Fibroblast of skin of right quadriceps (primary cell): ENCODE measurements at places on chromosomes 1 and 21.

DNA sequence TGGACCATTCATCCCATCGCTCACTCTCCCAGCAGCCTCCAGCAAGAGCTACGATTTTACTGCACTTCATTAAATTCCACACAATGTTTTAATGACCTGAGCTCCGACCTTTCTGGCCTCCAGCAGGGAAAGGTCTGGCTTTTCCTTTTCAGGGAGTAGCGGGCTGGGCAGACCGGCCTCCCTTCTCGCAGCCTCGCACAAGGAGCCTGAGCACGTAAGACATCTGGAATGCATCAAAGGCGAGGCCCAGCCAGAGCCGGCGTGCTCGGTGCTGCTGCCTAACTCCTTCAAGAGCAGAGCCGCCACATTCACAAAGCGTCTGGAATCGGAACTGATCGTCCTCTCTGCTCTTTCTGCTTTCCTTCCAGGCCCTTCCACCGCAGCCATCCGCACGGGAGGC, 32.5 kb upstream of the FHAD1 start:
- peak; percentile 74 for DNase-seq

DNA sequence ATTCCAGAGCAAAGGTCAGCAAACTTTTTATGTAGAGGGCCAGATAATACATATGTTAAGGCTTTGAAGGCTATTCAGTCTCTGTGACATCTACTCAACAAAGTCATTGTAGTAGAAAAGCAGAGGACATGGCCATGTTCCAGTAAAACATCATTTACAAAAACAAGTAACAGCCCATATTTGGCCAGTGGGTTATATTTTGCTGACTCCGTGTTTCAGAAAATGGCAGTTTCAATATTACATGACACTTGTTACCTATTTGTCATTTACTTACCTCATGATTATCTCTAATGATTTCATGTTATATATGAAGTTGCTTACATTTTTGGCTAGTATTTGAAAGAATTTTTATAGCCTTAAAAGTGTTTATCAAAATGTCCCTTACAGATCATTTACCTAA, 117.4 kb upstream of the B3GALT2 start:
- no peak for DNase-seq

DNA sequence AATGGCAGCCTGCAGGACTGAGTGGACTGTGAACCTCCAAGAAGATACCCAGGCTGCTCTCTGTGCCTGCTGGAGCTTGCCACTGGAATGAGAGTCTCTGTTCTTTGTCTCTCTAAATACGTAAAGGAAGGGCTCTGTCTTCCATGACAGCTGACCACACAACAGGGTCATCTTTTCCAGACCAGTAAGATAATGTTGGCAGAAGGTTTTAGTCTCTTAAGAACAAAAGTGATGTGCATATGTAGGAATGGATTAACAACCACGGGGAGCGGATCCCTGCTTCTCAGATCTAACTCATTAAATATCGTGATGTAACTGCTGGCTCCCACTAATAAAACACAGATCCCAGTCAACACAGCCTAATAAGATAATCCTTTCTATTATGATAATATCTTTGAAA, 67.5 kb downstream of the MAP10 start:
- no peak for DNase-seq

DNA sequence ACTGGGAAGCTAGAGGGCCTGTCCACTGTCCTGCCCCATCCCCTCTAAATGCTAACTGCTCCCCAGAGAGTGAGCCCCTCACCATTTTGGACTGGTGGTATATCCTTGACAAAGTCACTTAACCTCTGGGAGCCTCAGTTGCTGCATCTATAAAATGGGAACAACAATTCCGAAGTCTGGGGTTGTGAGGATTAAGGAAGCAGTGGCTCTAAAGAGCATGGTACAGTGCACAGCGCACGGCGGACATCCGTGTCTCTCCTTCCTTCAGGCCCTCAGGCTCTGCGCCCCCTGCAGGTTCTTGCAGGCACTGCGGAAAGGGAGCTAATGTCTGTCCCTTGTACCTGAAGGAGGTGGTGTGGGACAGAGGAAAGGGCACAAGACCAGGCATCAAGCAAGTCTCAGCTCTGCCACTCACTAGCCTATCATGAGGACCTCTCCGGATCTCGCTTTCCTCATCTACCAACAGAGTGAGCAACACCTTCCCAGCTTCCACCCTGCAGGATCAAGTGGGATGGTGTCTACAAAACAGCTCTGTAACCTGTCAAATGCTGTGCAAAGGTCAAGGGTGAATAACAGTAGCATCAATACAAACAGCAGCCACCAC, 20.1 kb downstream of the ECE1 start:
- DNase-seq: peak; percentile 51

DNA sequence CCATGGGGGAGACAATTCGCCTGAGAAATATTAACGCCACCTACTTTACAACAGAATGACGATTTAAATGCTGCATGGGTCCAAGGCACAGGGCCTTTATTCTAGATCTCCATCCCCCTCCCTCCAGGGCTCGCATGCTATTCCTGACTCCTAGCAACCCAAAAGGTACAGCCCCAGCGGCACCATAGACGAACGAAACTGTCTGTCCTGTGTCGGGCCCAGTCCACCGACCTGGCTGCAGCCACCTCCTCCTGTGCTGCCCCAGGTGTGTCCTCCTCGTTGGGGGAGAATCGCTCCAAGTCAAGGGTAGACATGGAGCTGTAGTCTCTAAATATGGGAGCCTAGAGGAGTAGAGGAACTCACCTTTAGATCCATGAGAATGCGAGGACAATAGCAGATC, 196.5 kb downstream of the TOMM20 start:
- no peak for DNase-seq

GRCh38 chr1:26285366-26286063, 5.6 kb downstream of the SH3BGRL3 start:
- DNase-seq: no peak

DNA sequence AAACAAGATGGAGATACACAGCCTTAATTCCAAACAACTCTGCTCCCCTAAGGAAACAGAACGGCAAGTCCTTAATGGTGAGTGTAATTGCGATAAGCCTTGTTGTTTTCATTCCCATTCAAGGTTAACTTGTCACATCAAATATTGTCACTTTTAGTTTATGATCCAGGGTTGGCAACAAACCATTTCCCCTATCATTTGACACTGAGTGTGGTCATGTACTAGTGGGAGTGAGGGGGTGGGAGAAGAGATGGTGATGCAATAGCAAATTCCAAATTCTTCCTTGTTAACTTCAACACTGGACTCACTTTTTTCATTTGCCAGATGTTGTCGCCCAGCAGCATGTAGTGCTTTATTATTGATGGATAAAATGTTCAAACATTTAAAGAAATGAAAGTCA, 140.4 kb downstream of the ZNF326 start:
- no peak for DNase-seq

GRCh38 chr1:155127105-155127966, at the start of gene EFNA1:
EFNA1 (plus strand) TSS chr1:155127876; CDS start chr1:155127978, 102 bp downstream.
- DNase-seq: no peak

DNA sequence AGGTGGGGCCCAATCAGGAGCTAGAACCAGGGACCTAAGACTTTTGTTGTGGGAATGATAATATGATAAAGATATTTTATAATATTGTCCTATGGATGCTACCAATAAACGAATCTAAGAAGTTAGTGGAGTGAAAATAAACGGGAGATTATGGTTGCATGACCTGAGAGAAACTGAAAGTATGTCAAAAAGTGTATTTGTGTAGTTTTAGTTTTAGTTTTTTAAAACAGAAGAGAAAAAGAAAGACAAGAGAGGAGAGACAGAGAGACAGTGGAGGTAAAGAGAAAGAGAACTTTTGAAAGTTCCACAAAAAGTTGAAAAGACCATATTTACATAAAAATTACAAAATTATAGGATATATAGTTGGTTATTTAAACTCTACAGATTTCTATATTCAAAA, 64.1 kb upstream of the TMPRSS15 start:
- no peak for DNase-seq

DNA sequence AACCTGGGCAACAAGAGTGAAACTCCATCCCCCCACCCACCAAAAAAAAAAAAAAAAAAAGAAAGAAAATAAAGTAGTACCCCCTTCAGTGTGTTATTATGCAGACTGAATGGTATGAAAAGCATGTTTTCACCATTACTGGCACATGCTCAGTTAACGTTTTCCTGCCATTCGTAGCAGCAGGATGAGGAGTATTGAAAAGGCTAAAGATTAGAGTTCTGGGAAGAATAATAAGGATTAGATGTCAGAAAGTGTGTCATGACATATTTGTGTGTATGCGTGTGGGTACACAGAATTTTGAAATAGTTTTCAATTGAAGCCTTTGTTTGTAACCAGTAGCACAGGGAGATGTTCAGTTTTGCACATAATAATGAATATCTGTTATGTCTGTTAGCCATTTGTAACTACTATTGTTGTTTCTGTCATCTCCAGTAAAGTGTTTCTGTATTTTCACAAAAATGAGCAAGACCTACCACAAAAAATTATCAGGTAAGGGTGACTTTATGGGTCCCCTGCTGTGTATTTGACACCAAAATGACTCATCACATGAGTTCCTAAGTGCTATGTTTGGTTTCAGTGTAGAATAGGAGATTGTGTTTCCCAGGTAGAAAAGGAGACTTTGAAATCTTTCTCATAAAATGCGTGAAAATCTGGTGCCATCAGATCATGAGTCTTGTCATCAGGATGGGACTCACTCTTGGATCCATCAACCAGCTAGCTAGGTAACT, 358.9 kb downstream of the DISC1 start:
- DNase-seq: no peak

- DNase-seq: peak; percentile 32
Measured at GRCh38 chr21:41220208-41220733, 52.3 kb downstream of the BACE2 start.

GRCh38 chr1:58457023-58457635, 89.4 kb downstream of the OMA1 start:
- no peak for DNase-seq

DNA sequence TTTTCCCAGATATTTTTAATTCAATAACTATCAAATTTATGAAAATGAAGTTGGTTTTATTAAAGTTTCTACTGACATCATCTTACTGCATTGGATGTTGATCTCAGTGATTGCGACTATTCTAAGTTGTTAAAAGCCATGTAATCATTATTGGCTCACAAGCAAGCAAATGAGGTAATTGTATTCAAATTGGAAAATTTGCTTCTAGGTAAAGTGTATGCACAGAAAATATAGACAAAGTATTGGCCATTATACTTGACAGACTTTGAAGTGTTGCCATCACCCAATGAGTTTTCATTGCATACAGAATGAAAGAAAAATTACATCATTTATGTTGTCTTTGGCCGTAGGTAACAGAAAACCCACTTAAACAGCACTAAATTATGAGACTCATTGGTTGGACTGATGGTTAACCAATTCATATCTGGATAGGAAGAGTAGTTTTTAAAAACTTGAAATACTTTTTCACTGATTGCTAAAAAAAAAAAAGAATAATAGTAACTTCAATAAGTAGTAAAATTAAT, 299.2 kb downstream of the USP25 start:
- no peak for DNase-seq

DNA sequence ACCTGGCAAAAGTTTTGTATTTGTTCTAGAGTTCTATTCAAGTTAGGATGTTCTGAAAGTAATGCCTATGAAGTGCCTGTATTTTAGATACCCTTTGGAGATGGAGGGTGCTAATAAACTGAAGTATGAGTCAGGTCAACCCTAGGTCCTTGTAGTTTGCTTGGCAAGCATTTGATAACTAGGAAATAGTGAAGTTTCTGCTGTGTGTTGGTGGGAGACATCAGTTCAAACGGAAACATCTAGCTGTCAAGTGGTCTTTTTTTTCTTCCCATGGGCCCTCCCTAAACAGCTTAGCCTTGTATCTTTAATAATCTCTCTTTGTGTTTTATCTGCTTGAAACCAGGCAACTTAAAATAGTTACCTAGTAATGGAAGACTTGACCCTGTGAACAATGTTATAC, 4.5 kb downstream of the MRPS6 start:
- no peak for DNase-seq

DNA sequence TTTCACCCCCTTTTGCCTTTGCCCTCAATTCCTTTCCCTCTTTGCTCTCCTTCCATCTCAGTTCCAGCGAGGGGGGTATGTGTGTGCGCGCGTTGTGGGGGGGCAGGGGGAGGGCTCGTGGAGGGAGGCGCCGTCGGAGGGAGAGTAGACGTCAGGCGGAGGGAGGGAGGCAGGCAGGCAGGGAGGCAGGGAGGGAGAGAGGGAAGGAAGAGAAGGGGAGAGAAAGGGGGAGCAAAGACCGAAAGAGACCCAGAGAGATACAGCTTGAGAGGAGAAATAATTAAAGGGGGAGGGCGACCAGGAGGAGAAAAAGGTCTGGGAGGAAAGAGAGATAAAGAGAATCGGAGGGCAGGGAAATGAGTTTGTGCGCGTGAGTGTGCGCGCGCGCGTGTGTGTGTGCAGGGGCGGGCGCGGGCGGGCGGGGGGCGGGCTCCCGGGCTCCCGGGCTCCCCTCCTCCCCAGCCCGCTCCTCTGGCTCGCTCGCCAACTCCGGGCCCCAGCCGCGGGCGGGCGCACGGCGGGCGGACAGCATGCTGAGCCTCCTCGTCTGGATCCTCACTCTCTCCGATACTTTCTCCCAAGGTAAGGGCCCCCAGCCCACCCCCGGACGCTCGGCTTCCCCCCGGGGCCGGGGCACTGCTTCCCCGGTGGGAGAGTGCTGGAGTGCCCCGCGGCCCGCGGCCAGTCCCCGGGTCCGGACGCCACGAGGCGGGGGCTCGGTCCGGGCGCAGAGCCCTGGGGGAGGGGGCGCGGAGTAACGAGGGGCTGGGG, at the start of gene KIRREL1:
Gene KIRREL1 (plus strand): TSS at position 499 of the 771 bp plus-strand sequence. CDS start 32 bp downstream, at position 531.
- peak; percentile 80 for DNase-seq

DNA sequence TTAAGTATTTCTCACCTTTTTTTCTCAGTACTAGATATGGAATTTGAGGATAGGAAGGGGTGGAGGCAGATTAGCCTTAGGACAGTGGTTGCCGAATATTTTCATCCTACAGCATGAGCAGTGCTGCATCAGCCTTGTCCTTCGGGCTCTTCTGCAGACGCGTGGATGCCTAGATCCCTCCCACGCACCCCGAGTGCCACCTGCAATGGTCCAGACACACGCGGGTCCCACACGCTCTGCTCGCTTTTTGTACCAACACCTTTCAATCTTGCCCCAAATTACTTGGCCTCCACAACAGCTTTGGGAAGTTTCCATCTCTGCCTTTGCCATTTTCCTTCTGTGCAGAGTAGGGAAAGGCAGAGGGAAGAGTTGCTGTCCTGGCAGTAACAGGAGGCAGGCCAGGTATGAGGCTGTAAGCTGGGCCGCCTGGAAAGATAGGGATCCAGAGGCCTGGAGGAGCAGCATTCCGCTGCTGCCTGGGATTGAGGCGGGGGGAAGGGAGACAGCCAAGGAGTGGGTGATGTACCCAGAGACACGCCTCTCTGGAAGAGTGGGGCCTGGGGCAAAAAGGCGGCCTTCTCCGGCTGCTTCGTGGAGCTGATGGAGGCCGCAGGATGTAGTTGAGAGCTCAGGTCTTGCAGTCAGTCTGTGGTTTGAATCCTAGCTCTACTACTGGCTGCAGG, 467.7 kb downstream of the KIF26B start:
- no peak for DNase-seq

DNA sequence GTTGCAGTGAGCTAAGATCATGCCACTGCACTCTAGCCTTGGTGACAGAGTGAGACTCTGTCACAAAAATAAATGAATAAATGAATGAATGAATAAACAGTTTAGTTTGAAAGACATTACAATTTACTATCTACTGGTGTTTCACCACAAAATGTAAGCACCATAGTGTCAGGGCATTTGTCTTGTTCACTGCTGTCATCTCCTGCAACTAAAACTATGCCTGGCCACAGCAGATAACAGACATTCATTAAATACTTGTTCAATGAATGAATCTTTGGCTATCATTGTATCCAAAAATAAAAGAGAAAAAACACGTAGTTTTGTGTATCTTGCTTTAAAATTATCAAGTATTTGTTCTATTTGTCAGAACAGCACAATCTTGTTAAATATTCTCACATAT, 32.5 kb downstream of the SASS6 start:
- DNase-seq: peak; percentile 36

- DNase-seq: no peak
Measured at GRCh38 chr21:25462517-25462971, 144.7 kb downstream of the MRPL39 start.
